Cardiac muscle cell (in vitro differentiated cells and primary cell): ENCODE measurements at places on chromosomes 13 and 19. TPM values are rescaled to one million over a fixed set of nuclear protein-coding genes. Genes with fewer than 3 reads are reported as not detected.

- no peak for DNase-seq
These were observed 254.7 kb downstream of the DNAJC15 start for GRCh38 chr13:43278127-43278526.

DNA sequence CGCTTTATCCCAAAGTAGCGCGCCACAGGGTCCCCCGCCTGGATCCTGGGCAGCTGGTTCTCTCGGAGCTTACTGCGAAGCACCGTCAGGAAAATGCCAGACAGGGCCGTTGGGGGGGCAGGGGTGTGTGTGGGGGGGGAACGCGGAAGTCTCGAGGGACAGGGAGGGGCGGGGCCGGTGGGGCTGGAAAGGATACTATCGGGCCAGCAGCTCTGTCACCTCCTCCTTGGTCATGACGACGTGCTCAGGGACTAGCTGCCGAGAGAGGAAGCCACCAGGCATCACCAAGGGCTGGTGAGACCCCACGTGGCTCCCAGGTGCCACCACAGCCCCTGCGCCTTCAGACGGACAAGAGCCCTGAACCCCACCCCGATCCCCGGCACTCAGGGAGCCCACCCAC lies 5.3 kb downstream of the POLR2E start:
- no peak for DNase-seq

GRCh38 chr19:8501981-8502380 lies 459 bp downstream of the PRAM1 start:
- DNase-seq, result no peak

DNA sequence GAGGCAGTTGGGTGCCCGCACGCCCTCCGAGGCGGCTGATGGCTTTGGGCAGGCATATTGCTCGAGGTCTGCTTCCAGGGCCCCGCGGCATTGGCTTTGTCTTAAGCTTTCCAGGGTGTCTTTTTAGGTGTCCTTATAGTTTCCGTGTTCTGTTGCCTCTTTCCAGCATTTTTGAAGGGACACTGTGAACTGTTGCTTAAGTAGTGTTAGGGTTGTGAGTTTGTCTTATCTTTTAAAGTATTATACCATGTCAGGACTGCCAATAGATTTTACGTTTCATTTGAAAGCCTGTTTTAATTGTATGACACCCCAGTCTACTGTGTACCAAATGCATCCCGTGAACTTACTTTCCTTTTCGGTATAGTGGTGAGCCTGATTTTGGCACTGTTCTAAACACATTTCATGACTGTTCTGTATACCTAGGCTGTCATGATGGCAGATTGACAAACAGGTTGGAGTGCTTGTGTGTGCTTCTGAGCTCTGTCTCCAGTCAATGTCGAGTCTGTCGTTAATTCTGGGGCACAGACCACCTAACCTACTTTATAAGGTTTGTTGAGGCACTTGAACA lies 656 bp downstream of the PCCA start:
- DNase-seq, result peak; percentile 12

- DNase-seq, result no peak
These were observed 373.2 kb downstream of the KCNRG start for GRCh38 chr13:50388481-50388880.

DNA sequence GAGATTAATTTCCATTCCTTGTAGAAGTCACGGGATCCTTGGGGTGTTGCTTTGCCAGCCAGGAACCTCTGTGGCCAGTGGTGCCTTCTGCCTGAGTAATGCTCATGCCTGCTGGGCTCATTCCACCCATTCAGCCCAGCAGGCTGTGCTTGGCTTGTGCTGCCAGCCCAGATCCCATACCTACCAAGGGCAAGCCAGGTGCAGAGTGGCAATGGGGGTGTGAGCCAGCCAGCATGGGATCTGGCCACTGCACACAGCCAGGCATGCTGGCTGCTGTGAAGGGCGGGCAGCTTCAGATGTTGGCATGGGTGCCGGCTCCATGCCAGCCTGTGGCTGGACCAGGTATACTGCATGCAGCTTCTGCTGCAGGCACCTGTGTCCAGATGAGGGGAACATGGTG lies 42.5 kb downstream of the WDFY2 start:
- DNase-seq, result no peak

- DNase-seq, result no peak
These were observed 1.2 kb upstream of the TSKS start for GRCh38 chr19:49764341-49764740.

DNA sequence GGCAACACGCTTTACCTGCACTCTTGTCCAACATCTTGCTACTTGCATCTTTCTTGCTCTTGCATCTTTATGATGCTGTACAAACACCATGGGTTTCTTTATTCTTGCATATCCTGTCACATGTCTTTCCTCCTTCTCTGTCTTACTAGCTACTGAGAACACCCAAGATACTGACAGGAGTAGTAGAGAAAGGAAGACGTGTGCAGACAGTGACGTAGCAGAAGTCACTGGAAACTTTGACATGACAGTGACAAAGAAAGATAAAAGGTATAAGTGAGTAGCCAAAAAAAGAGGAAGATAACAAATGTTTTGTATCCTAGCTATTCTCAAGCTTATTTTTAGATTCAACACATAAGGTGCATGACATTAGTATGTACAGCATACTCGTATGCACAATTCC lies 34.2 kb downstream of the TRPC4 start:
- DNase-seq, result no peak

DNA sequence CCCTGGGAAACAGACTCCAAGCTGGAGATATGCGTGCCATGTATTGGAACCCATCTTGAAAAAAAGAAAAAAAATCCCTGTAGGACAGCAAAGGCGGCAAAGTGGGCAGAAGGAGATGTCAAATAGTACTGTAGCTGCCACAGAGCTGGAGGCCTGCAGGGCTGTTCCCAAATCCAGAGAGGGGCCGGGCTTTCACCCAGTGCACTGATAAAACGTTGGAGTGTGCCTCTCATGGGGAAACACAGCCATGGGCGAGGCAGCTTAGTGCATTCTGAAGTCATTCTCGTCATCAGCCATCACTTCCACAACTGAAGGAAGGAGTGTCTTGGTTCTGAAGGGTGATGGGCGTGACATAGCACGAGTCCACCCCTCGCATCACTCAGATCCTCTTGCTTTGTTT lies 4.8 kb downstream of the SGCG start:
- DNase-seq, result no peak

GRCh38 chr19:13370948-13371347 lies 135.3 kb downstream of the CACNA1A start:
- DNase-seq, result no peak

- DNase-seq, result no peak
These were observed 149.6 kb downstream of the IER2 start for GRCh38 chr19:13299838-13300237.

DNA sequence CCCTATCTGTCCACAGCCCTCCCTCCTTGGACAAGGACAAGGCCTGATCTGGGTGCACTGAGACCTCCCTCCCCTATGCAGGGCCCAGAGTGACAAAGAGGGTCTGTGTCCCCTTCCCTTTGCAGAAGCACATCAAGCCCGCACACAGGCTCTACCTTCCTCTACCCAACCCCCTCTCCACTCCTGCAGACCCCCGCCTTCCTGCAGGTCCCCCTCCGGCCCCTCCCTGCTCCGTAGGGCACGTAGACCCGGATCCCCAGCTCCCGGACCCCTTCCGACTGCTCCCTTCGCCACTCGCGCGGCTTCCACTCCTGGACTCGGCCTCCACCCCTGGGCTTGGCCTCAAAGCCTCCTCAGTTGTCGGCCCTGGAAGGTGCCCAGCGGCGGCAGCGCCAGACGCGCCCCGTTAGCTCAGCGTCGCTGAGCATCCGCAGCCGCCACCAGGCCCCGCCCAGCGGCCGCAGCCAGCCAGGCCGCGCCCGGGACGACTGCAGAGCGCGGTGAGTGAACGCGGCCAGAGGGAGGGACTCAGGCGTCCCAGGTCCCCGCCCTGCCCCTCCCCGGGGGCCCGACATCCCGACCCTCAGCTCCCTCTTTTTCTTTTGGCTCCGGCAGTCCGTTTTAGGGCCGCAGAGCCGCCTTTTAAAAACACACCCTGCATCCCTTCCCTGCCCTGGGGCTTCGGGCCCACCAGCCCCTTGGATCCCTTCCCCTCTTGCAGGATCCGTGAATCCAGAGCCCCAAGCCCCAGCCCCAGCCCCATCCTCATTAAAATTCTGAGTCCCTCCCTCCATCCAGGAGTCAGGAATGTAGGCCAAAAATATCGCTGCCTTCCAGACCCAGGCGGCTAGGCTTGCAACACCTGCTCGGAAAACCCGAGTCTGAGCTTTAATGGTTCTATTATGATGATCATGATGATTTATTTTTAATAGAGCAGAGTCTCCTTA lies 1.5 kb upstream of the MYADM start:
- DNase-seq, result peak; percentile 90

DNA sequence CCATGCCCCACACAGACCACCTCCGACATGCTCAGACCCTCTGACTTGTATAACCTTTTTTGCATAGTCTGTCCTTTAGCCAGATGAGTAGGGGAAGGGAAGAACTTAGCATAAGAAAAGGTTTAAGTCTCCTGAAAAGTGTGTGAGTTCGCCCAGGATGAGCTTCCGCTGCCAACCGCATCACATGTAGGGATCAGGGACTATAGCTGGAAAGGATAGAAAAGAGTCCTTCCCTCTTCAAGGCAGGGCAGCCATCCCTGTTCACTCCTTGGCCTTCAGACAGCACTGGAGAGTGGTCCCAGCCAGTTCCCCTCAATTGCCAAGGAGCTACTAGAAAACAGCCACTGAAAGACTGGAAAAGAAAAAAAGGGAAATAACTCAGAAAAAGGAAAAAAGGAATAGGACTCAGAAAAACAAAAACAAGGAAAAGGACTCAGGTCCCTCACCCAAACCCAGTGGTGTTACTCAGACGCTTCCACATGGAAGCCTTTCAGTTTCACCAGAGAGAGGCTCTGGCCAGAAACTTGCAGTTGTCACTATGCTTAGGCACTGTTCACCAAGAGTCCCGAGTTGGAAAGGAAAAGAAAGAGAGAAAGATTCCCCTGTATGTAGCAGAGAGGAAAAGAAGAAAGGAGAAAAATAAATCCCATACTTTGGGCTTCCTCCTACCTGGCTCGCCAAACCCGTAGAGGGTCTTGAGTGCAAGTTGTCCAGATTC lies 5.6 kb upstream of the TM9SF2 start:
- DNase-seq, result no peak

GRCh38 chr19:49570138-49570856 lies 10.1 kb downstream of the NOSIP start:
- peak; percentile 91 for DNase-seq

GRCh38 chr13:41654796-41655195 lies 197.4 kb downstream of the RGCC start:
- no peak for DNase-seq

GRCh38 chr13:74092711-74093110 lies 41.5 kb downstream of the KLF12 start:
- no peak for DNase-seq

- no peak for DNase-seq
These were observed 7.2 kb downstream of the RNU6-9 start for GRCh38 chr19:900302-901111.

DNA sequence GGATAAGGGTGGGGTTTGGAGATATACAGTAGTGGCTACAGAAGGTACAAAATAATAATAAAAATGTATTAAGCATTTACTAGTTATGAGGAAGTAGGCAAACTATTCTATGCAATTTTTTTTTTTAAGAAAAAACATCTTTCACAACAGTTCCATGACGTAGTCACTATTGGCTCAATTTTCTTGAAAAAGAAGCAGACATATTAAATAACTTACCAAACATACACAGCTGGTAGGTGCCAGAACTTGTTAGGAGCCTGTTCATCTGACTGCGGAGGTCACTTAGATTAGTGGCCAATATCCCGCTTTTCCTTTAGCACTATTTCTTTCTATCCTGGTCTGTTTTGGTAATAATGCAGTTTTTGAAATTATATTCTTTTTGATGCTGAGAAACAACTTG lies 593.5 kb downstream of the KCTD12 start:
- DNase-seq, result no peak

DNA sequence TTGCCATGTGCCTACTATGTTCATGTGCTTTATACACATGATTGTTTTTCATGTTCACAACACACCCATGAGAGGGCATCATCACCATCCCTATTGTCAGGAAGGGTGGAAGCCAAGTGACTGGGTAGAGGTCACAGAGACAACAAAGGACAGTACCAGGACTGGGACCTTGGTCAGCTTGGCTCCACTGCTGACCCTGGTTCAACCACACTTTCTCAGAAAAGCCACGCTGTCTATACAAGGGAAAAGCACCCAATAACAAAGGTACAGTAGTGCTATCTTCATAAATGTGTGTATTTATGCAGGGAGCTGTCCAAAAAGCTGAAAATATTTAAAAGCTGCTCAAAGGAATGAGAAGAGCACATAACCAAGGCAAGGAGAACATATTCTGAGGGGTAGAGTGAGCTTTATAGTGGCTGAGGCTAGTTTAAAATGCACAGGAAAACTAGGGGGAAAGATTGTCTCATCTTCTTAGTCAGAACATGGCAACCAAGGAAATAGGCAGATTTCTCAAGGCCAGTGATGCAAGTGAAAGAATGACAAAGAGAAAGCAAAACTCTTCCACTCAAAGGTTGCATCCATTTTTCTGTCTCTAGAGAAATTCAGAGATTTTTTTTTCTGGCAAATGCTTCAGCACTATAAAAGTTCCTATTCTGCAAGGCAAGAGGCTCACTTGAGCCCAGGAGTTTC lies 415.0 kb downstream of the FOXO1 start:
- no peak for DNase-seq

DNA sequence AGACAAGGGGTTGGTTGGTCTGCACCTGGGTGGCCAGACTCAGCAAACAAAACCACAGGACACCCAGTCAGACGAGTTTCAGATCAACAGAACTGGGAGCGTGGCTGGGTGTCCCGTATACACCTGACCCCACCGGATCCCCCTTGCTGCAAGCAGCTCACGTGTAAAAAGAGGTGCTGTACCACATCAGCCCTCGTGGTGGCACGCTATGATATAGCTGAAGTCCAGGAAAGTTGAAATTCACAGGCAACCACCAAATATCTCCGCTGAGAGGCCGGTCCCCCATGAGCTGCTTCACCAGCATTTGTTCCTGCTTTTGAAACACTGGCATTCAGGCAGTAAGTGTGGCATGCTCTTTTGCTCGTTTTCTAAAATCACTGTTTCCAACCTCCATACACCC lies 92.3 kb downstream of the TUBA3C start:
- DNase-seq, result no peak

Gene DMPK
- 92.7 and 142 TPM in 2 replicates for total RNA-seq

Gene TBXA2R
- 0.15 and 0.18 TPM in 2 replicates for total RNA-seq

Gene SIGLEC5
- not detected in 2 replicates for total RNA-seq

Gene SHANK1
- 2.9 and 8.7 TPM in 2 replicates for total RNA-seq

Gene KLK15
- not detected in 2 replicates for total RNA-seq

Gene SLC5A5
- 0.04 and 0.21 TPM in 2 replicates for total RNA-seq

Gene TEKTIP1
- total RNA-seq, result 1.9 and 5.4 TPM in 2 replicates

Gene ANGPTL8
- total RNA-seq, result 1.5 TPM in 1 of 2 replicates, not detected in the other

Gene OR4F17
- not detected in 2 replicates for total RNA-seq

Gene CGB2
- not detected in 2 replicates for total RNA-seq

Gene ZNF549
- 5.0 and 7.5 TPM in 2 replicates for total RNA-seq
